Stimulated activated memory B cell treated with anti-CD40 and anti-IgM and Interleukin-4, amounts not matched to agents 10 μg/mL and 1 μg/mL and 100 μg/mL, for 72 hours (primary cell): ENCODE measurements at places on chromosomes 7 and 10.

DNA sequence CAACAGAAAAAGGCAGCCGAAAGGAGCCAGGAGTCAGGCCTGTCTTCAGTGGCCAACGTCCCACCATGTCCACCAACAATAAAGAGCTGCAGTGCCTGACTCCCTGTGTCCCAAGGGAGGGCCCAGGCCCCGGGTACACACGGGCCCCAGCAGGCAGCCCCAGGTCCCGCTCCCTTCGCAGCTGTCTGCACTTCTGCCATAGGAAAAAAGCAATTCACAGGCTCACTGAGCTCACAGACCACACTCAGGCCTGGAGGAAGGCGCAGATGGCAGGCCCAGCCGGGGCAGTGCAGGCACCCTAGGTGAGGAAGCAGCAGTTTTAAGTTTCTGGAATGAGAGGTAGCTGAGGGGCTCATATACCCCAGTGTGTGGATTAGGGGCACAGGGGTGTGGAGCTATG is 100.5 kb downstream of the PRKAG2 start:
- H3K27ac ChIP-seq = no peak overlapping the region
- H3K36me3 ChIP-seq = peaks cover 50% of the 10 kb centered on the region
- no peaks in the 10 kb centered on the region for H3K27me3 ChIP-seq

DNA sequence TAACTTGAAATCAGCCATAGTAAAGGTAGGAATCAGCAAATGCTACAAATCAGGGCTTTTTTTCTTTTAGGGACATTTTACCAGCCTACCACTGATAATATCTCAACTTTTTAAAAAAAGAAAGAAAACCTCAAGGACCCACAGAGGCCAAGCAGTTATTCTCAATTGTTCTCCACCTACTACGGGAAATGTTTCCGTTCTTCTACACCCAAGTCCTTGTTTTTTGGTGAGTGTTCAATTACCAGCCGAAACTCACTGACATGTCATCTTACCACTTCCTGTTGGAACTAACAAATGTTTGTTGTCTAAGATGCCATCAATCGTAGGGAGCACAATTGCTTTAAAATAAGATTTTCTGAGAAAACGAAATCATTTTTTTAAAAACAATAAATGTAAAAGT is 50.2 kb upstream of the CDK1 start:
- H3K36me3 ChIP-seq = peaks cover 6% of the 10 kb centered on the region
- ATAC-seq = no peak
- H3K4me1 ChIP-seq = peaks cover 56% of the 10 kb centered on the region
- H3K4me3 ChIP-seq = peak overlapping the region; percentile 8

- H3K36me3 ChIP-seq = no peaks in the 10 kb centered on the region
- H3K4me1 ChIP-seq = peaks cover 58% of the 10 kb centered on the region
- H3K27me3 ChIP-seq = no peaks in the 10 kb centered on the region
- peak overlapping the region; percentile 75 for H3K27ac ChIP-seq
- H3K4me3 ChIP-seq = peak overlapping the region; percentile 80
- no peak for ATAC-seq
These were observed 1.2 kb upstream of the ATP6V0E2 start for GRCh38 chr7:149872419-149873073.

- no peak for ATAC-seq
- H3K4me3 ChIP-seq = no peak overlapping the region
- peaks cover 6% of the 10 kb centered on the region for H3K4me1 ChIP-seq
- no peaks in the 10 kb centered on the region for H3K36me3 ChIP-seq
These were observed 170.1 kb downstream of the PKD1L1 start for GRCh38 chr7:47778153-47778661.

- ATAC-seq = no peak
- H3K4me1 ChIP-seq = peaks cover 42% of the 10 kb centered on the region
- H3K27ac ChIP-seq = peak overlapping the region; percentile 94
- peak overlapping the region; percentile 77 for H3K4me3 ChIP-seq
- no peaks in the 10 kb centered on the region for H3K27me3 ChIP-seq
These were observed 257.1 kb downstream of the CAMK1D start for GRCh38 chr10:12606461-12606860.

- no peak overlapping the region for H3K4me3 ChIP-seq
- H3K27ac ChIP-seq = no peak overlapping the region
- H3K36me3 ChIP-seq = no peaks in the 10 kb centered on the region
- ATAC-seq = peak; percentile 54
- H3K27me3 ChIP-seq = no peaks in the 10 kb centered on the region
- H3K4me1 ChIP-seq = no peaks in the 10 kb centered on the region
These were observed 76.1 kb upstream of the ZEB1 start for GRCh38 chr10:31242902-31243301.
